ENCODE measurements at places on chromosomes 6 and 20.

DNA sequence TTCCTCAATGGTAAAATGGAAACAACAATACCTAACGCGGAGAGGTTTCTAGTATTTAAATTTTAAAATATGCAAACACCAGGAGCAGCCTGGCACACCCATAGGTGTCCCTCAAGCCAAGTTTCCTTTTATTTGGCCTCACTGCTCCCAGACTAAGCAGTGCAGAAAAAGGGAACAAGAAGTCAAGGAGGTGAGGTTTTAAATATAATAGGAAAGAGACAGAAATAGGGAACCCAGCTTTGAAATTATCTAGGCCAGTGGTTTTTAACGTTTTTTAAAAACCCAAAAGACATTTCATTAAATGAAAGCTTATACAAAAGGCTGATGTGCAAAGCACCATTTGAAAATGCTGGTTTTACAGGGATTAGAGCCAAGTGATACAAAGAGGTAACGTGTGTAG, 109.6 kb downstream of the SLC22A3 start:
- DNase-seq: no peak

GRCh38 chr20:58020656-58021454, 207.6 kb downstream of the ANKRD60 start:
- no peak for DNase-seq

GRCh38 chr6:15320693-15321092, 74.8 kb downstream of the JARID2 start:
- no peak for DNase-seq

DNA sequence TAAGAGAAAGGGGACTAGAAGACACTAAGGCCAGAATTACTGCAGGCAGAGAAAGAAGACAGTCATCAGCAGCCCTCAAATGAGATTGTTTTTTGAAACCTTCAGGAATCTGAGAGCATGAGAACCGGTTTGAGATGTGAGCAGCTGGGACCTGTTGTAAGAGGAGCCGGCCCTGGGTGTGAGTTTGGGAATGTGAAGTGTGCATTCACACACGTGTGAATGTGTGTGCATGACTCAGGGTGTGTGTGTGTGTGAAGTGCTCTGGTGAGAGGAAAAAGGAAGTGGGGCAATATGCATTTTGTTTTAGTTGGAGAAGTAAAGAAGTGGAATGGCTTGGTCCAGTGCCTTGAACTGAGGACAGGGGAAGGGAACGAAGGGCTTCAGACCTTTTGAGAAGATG, 4.3 kb downstream of the SCUBE3 start:
- no peak for DNase-seq

- no peak for DNase-seq
These were observed 209.5 kb downstream of the CLIC5 start for GRCh38 chr6:45806172-45806571.

GRCh38 chr20:58703765-58704371, 11.3 kb downstream of the NPEPL1 start:
- DNase-seq: no peak

GRCh38 chr6:3506751-3507383, 50.0 kb upstream of the SLC22A23 start:
- no peak for DNase-seq

DNA sequence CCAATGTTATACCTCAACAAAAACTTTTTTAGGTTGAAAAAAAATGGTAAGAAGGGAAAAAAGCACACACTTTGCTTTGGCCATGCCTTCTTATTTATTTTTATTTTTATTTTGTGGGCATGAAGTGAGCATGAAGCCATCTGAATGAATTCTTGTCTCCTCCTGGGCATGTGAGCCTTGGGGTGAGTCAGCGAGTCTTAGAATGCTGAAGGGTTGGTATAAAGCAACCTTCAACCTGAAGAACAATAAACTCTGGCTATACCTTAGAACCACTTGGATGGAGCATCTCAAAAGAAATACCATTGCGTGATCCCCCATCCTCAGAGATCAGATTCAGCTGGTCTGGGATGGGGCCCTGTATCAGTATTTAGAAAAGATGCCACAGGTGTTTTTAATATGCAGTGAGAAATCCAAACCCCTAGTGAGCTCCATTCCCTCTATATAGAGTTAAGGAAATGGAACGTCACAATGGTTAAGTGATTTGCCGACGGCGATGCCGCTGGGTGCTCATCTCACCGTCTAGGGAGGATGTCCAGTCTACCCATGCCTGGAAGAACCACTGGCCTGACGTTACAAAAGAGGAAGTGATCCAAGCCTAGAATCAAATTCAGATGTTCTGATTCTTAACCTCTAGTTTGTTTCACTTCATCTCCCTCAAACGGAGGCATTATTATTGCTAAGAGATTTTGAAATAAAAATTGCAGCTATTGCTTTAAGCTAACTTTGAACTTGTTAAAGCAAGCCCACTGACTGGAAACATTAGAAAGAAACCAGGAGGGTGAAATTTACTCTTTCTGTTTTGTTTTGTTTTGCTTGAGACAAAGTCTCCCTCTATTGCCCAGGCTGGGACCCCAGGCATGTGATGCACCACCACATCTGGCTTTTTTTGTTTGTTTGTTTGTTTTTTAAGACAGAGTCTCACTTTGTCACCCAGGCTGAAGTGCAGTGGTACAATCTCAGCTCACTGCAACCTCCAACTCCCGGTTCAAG, 67.1 kb downstream of the EDN1 start:
- no peak for DNase-seq

GRCh38 chr20:3679749-3680700, 1.8 kb downstream of the ADAM33 start:
- peak; percentile 15 for DNase-seq

DNA sequence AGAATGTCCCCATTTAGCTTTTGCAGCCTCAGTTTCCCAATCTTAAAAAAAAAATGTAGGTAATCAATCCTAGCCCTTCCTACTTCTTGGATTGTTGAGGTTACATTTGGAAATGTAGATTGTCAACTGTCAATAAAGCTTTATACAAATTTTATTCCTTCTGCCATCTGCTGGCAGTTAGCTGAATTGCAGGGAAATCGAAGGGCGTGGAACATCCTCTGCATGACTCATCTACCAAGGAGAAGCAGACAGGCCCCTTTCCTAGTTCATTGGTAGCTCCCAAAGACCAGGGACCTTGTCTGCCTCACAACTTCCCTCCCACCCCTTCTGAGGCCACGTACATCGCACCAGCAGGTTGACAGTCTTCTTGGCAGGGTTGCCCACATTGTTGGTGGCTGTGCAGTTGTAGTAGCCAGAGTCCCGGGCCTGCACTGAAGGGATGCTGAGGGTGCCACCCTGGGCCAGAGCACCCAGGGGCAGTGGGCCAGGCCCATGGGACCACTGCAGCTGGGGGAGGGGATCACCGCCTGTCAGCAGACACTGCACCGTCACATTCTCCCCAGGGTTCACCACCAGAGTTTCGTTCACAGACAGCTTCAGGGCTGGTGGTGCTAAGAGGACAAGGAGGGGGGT, 43.6 kb downstream of the MDGA1 start:
- no peak for DNase-seq

DNA sequence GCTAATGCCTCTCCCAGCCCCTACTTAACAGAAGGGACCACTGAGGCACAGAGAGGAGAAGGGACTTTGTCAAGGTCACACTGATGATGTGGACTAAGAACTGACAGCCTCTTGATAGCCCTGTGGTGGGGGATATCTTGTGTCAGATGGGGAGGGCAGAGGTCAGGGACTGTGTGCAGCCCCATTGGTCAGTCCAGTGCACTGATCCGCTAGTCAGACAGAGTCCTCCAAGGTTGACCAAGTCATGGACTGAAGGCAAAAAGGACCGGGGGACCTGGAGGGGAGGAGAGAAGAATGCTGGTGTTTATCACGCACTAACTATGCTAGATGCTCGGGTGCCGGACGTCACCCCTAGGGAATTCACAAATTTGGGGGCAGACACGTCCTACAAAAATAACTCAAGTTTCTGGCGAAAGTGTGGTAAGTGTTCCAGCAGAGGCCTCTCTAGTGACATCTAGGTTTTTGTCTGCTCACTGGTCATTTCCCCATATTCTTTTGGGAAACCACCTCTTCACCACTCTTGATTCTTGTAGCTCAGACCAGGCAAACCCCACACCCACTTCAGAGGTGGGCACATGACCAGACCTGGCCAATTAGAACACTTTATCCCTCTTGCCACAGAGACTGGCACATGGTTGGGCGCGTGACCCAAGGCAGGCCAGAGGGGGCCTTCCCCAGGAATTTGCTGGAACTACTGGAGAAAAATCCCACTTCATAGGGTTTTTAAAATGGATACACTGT, 21.0 kb downstream of the TCF15 start:
- DNase-seq: no peak

DNA sequence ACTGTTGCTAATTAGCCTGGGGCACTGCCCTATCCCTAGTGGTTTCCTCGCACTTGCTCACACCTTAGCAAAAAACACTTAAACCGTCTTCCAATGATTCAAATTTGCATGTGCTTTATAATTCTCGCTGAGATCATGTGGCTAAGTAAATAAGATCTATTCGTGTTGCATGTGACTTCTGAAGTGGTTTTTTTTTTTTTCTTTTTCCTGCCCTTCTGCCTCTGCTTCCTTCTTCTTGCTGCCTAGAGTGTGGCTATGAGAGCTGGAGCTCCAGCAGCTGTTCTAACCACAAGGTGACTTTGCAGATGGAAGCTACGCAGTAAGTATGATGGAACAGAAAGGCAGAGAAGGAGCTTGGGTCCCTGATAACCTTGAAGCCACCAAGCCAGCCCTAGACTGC, 36.5 kb downstream of the SULF2 start:
- no peak for DNase-seq

DNA sequence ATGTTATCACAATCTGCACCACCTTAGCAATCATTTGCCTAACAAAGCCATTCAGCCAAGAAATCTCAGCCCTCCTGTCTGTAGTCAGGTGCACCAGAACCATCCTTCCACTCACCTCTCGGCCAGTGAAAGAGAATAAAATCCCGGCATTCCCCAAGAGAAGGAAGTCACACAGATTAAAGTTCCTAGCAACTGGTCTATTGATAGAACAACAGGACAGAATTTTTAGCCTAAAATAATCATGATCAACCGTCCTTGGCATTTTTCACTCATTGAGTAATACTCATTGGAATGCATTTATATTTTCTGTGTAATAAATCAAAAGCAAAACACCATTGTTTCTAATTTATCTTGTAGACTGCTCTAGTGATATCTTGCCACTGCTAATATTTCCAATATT, 85.7 kb upstream of the CDH4 start:
- no peak for DNase-seq

DNA sequence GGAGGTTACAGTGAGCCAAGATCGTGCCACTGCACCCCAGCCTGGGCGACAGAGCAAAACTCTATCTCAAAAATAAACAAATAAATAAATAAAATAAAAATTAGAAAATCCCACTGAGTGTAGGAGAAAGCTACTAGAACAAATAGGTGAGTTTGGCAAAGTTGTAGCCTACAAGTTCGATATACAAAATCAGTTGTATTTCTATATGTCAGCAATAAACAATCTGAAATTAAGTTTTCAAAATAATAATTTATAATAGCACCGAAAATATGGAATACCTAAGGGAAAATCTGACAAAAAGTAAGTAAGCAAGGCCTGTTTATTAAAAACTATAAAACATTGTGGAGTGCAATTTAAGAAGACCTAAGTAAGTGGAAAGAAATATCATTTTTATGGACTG, 5.1 kb upstream of the DEFB118 start:
- no peak for DNase-seq

GRCh38 chr6:85348643-85349042, 101.2 kb upstream of the NT5E start:
- DNase-seq: no peak

DNA sequence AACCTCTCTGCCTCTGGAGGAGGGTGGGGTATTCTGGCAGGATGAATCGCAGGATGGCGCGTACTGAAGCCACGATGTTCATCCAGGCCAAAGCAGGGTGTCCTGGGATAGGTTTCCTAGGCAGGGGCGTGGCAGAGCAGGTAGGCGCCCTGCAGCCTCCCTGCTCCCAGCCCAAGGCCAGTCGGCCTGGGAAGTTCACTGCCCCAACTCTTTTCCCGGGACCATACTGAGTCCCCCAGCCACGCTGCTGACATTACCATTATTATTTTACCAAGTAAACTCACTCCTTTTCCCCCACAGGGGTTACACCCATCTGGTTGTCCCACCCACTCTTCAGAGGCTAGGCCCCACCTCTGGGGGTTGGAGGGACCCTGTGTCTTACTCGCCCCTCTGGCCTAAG, 21.8 kb downstream of the SDCBP2 start:
- DNase-seq: no peak

DNA sequence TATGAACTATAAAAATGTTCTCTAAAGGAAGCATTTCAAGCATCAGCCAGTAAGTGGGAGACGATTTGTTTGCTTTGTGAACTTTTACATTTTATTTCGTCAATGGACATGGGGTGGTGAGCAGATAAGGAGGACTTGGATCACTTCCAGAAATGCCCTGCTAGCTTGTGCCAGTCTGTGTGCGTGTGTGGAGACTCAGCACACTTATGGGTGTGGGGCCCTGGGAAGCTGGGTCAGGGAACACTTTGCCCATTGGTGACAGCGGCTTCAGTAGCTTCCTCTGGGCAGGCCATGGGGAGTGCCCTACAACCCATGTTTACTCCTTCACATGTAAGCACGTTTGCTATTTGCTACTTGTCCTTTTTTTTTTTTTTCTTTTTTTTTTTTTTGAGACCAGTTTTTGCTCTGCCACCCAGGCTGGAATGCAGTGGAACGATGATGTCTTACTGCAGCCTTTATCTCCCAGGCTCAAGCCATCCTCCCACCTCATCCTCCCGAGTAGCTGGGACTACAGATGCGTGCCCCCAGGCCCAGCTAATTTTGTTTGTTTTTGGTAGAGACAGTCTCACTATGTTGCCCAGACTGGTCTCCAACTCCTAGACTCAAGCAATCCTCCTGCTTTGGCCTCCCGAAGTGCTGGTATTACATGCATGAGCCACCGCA, 24.2 kb downstream of the PRDM1 start:
- DNase-seq: no peak

DNA sequence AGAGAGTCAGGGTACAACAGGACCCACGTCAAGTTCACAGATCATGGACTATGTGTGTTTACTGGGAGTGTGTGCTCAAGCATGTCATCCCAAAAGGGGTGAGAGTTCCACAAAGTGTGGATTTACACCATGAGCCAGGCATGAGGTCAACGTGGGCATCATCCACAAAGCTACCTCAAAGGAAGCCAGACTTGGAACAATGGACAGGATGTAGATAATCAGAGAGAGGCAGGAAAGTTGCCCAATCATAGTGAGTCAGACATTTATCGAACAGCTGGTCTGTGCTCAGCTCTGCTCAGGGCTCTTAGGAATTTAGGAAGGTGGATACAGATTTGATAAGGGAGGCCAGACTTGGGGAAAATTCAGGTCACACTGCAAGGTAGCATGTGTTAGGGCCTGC, 317.2 kb upstream of the CDYL start:
- DNase-seq: no peak

DNA sequence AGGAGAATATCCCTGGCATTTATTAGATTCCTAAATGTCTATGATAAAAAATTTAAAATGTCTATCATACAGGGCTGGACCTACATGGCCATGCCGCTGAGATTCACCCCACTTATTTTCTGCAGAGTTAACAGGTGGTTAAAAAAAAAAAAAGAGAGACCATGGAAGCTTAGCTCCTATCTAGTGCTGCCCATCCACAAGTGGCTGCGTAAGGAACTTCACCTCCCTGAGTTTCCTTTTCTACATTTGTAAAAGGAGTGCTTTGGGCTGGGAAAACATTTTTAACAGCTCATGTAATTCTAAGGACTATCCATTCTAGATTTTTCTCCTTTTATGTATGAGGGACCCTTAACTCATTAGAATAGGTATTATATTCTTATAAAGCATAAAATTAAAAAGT, 534.1 kb downstream of the MMUT start:
- DNase-seq: no peak

GRCh38 chr6:16665992-16666391, 95.3 kb downstream of the ATXN1 start:
- DNase-seq: no peak

Data from substantia nigra (tissue), 51 donors.